ENCODE measurements at places on chromosomes 5 and 9.
A peak's percentile ranks its signal among the peaks of the same experiment; 100 is the strongest.

DNA sequence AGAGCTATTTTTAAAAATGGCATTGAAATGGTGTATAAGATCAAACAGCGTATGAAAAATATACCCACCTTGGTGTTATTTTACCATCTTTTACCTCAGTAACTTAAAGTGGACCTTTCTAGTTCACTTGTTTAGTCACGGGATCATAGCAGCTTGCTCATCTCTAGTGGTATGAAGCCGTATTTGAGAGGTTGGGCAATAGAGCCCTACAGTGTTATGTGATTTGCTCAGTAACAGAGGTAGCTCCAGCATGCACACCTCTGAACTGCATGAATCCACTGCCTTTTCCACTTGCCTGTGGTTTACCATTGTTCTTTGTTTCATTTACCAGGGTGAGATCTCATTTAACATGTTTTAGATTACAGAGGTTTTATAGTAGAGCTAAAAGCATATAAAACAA lies 134.4 kb downstream of the ATG10 start:
- no peak for DNase-seq

- DNase-seq, result no peak
Observed at GRCh38 chr5:166293892-166294291, 1997.6 kb upstream of the WWC1 start.

DNA sequence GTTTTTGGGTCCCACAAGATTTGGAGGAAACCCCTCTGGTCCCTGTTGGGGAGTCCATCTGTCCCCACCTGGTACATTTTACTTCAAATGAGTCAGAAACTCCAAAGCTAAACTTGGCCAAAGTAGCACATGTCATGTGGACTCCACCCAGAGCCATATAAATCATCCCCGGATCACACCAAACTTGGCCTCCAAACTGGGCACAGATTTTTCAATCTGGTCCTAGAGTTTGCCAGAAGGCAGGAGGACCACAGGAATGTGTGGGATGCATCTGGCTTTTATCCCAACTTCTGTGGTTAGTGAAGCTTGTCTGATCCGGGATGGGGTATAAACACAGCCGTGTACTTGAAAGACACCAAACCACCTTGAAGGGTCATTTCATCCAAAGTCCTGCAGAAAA lies 66.3 kb downstream of the MAT2B start:
- DNase-seq, result no peak

GRCh38 chr5:62403411-62404250 lies at the start of gene DIMT1:
DIMT1 (minus strand) TSS chr5:62403905; CDS start chr5:62403772, 133 bp downstream.
- DNase-seq, result peak; percentile 90

GRCh38 chr9:124776954-124777648 lies at the start of gene OLFML2A:
OLFML2A (plus strand) TSS chr9:124777133; CDS start chr9:124777271, 138 bp downstream.
- DNase-seq, result no peak

DNA sequence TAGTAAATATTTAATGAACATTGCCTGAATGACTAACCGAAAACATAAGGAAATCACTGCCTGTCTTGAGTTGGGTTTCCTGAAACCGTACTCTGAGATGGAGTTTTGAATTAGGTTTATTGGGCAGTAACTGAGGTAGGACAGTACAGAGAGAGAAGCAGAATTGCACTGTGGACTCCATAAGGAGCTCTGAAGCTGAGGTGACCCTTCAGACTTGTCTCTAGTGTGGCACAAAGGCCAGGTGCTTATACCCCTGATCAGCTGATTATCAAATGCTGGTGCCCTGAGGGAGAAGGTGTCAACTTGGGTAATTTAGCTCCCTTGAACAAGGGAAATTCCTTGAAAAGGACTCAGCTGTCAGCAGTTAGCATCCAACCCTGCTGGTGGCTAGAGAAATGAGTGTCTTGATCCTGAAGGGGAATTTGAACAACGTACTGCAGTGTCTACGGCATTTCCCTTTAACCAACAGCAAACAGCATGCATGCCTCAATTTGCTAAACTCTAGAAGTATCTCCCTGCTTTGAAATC lies 135.0 kb upstream of the SMARCA2 start:
- DNase-seq, result no peak

DNA sequence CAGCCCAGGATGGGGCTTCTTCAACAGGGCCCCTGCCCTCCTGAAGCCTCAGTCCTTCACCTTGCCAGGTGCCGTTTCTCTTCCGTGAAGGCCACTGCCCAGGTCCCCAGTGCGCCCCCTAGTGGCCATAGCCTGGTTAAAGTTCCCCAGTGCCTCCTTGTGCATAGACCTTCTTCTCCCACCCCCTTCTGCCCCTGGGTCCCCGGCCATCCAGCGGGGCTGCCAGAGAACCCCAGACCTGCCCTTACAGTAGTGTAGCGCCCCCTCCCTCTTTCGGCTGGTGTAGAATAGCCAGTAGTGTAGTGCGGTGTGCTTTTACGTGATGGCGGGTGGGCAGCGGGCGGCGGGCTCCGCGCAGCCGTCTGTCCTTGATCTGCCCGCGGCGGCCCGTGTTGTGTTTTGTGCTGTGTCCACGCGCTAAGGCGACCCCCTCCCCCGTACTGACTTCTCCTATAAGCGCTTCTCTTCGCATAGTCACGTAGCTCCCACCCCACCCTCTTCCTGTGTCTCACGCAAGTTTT lies 23.6 kb downstream of the PCDHGC5 start:
- peak; percentile 87 for DNase-seq

GRCh38 chr5:108541836-108542235 lies 159.9 kb upstream of the FBXL17 start:
- DNase-seq, result no peak

DNA sequence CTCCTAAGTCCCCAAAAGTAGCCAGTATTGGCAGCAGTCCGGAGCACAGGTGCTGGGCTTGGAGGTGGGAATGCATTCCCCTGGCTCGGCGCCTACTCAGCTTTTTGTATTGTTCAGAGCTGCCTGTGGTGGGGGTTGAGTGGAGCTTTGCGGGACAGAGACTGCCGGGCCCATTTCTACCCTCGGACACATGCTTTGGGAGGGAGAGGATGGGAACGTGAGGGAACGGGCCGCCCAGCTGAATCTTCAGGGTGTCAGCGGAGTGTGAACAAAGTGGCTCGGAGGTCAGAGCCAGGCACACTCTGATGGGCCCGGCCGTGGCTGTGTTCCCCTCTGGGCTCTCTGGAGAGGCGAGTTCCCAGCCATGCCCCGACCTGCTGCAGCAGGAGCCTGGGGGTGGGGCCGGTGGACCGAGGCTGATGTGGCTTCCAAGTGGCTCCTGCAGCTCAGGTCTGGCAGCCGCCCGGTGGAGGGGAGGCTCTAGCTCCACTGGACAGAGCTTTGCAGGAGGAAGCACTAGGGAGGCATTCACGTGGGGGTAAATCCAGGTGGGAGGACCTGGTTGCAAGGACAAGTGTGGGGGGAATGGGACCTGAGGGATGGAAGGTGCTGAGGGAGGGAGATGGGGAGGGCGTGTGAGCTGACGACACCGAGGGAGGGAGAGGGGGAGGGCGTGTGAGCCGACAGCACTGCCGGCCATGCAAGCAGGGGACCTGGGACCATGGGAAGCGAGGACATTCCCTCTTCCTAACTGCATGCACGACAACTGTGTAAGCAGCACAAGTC lies 31.1 kb upstream of the SLC6A3 start:
- no peak for DNase-seq

DNA sequence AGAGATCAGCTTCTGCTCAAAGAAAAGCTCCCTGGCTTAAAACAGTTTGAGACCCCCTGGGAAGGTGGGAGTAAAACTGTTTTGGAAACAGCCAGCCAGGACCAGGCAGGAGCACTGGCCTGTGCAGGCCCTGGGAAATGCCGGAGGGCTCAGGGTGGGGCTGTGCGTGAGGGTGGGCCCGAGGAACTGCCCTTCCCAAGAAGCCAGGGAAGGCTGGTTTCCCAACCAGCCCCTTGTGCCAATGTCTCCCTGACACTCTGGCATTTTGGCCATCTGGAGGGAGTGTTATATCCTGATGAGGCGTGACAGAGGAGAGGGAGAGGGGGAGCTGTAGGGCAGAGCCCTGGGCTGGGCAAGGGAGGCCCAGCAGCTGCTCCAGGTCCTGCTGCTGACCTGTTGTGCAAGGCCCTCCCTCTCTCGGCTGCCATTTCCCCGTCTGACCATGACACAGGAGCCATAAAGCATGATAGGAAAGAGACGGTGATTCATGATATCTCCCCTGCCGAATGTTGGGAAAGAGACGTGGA lies 16.1 kb downstream of the OLFML2A start:
- no peak for DNase-seq

DNA sequence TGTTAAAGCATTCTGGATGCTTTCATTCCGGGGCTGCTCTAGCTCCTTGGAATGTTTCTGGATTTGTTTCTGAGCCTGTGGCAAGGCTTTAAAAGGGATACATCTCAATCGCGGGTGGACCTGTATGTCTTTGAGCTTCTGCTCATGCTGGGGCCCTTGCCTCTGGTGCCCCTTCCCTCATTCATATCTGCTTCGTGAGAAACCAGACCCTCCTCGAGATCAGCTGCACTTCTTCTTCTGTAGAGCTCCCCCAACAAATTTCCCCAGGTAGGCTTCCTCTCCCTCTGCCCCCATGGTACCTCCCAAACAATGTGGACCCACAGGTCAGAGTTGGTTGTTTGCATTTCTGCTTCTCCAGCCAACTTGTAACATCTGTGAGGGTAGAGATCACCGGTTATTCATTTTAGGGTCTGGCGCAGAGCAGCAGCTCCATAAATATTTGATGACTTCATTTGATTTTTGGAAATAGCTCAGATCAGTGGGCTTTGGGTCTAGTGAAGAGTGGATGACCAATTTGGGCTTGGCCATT lies 6.6 kb downstream of the ZNF618 start:
- no peak for DNase-seq

GRCh38 chr9:137435980-137436760 lies 5.0 kb downstream of the ENTPD8 start:
- no peak for DNase-seq

GRCh38 chr9:81492710-81493447 lies 196.5 kb downstream of the TLE1 start:
- DNase-seq, result no peak

GRCh38 chr5:16957304-16958196 lies 21.5 kb upstream of the MYO10 start:
- DNase-seq, result no peak

DNA sequence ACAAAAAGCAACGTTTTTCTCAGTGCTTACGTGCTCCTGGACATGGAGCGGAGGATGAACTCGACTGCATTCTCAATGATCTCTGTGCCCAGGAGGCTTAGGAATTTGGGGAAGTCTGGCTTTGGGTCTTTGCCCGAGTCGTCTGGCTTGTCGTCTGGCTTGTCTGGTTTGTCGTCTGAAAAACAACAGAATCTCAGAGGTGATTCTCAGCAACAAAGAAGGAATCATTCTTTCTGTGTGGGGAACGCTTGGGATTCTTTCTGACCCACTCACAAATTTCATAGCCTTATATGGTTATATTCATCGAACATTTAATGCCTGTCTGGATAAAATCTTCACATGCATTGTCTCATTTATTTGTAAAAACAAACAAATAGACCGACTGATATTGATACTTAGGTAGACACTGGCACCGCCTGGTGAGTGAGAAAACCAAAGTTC lies 4.7 kb downstream of the C5orf46 start:
- DNase-seq, result no peak

GRCh38 chr9:33372900-33373299 lies 29.5 kb downstream of the AQP7 start:
- no peak for DNase-seq

DNA sequence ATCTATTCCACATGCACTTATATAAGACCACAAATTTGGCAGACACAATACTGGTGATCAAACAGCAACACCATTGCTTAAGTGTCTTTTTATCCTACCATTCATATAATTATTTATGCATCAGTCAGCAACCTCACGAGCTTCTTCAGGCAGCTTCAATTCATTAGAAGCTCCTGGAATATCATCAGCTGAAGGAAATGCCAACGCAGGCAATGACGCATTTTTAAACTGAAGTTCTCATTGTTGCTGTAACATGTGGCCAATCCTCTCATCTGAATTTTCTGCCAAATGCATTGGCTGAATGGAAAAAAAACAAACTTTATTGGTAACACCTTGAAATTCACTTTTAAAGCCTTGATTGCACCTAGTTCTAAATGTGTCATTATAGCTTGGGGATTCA lies 376.4 kb upstream of the RGMB start:
- DNase-seq, result no peak

GRCh38 chr5:3349704-3350565 lies 245.7 kb upstream of the IRX1 start:
- DNase-seq, result no peak

DNA sequence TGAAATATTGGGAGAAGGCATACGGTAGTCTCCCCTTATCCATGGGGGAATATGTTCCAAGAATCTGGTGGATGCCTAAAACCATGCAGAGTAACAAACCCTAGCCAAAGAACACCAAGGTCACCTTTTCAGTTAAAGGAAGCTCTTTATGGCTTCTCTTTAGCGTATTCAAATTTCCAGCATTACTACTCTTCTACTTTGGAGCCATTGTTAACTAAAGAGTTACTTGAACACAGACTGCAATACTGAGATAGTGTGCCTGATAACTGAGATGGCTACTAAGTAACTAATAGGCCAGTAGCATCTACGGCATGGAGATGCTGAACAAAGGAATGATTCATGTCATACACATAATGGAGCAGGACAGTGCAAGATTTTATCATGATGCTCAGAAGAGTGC lies 84.5 kb upstream of the SPEF2 start:
- DNase-seq, result no peak

GRCh38 chr9:133306242-133307204 lies 29.5 kb downstream of the SURF6 start:
- no peak for DNase-seq

- DNase-seq, result no peak
Observed at GRCh38 chr9:133449760-133450159, 10.0 kb upstream of the CACFD1 start.

DNA sequence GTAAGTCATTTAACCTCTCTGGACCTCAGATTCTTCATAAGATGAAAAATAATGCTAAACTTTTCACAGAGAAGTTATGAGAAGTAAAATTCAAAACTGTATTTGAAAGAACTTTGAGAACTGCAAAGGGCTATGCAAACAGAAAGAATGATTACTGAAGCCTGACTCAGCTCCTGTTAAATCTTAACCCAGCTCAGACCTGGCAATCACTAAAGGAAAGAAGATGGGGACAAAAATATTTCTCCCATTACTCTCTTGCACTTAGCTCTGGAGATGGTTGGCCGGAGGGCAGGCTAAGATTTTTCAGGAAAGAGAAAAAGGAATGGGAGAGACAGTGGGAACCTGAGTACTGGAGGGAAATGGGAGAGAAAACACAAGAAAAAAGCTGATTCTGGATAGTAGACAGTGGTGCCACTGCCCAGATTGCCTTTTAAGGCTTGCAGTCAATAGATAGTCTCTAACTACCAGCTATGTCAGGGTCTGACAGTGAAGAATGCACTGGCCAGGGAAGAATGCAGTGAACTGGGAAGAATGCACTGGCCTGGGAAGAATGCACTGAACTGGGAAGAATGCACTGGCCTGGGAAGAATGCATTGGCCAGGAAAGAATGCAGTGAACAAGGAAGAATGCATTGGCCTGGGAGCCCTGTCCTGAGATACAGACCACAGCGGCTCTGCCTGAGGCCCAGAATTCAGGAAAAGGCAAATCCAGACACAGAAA lies 25.2 kb upstream of the CEMIP2 start:
- no peak for DNase-seq

GRCh38 chr9:97411789-97412625 lies at the start of gene TDRD7:
TDRD7 (plus strand) TSS chr9:97412096; CDS start chr9:97428466, 16,370 bp downstream.
- DNase-seq, result peak; percentile 74

GRCh38 chr5:140246378-140247122 lies 56.4 kb downstream of the PFDN1 start:
- no peak for DNase-seq

GRCh38 chr9:35687972-35688557 lies 1.7 kb downstream of the TPM2 start:
- no peak for DNase-seq
